Stimulated activated CD4-positive, alpha-beta T cell treated with anti-CD3 and anti-CD28 coated beads, Interleukin-12 subunit alpha, Interleukin-12 subunit beta, amount 100 ng/mL, for 4 hours (primary cell): ENCODE measurements at places on chromosomes 6 and 20.
A peak's percentile ranks its signal among the peaks of the same experiment; 100 is the strongest.

DNA sequence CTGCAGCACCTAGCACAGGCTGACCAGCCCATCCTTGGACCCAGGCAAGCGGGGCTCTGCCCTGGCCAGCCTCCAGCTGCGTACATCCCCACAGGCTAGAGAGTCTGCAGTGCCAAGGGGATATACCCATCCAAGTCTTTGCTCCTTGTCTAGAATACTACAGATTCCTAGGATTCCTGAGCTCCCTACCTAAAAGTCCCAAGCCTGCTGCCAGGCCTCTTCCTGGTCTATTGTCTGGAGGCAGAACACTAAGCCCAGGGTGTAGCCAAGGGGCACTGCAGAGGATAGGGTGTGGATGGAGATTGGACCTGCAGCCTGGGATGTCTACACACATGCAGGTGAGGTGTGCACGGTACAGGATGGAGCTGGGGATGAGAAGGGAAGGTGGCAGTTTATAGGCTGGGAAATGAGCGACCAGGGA lies 90.0 kb upstream of the SIRPA start:
- DNase-seq: no peak

DNA sequence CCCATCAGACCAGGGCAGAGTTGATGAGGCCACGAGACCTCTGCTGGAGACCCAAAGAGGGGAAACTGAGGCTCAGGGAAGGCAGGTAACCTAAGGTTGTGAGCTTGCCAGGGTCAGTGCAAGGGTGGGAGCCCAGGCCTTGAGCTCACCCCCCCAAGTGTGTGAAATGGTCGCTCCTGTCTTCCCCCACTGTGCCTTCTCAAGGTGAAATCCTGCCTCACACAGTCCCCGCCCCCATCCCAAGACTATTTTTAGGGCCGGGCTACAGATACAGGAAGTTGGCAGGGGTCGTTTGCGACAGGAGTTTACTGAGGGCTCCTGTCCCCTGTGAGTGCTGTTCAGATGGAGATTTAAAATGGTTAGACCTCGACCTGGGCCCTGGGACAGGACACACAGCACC lies 18.7 kb upstream of the GATA5 start:
- DNase-seq: no peak

- DNase-seq: no peak
Measured at GRCh38 chr6:136568129-136568528, 17.9 kb upstream of the MAP7 start.

DNA sequence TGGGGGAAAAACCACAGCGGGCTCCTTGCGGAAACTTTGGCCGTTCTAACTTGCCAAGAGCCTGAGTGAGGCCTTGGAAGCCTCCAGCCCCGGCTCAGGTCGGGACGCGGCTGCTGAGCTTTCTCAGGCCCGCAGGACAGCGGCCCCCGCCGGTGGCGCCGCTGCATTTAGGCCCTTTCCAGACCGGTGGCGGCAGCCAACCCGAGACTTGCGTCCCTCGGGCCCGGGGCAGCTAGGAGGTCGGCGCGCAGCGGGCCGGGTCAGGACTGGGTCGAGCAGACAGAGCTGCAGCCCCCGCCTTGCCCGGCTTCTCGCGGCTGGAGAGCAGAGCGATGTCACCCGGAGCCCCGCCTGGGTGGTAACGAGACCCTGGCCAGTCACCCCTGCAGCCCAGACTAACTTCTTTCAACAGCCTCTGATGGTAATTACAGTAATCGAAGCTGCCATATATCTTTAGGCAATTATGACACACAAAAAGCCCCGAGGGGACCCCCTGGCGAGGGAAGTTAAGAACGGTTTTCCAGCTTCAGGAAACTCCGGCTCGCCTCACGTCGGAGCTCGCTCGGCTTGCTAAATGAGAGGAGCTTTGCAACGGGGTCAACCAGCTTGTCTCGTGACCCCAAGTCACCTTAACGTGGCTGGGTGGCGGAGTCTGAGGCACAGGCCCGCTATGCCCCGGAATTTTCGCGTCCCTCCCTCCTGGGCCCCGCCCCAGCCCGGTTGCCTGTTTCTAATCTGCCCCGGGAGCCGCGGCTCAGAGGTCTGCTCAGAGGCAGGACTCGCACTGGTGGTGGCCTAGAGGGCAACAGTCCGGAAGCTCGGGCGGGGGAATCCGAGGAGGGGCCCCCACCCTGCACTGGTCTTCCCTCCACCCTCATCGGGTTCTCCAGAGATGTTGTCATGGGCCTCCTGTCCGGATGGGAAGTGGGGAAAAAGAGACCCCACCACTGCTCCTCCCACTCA lies 3.0 kb downstream of the NR2E1 start:
- no peak for DNase-seq

DNA sequence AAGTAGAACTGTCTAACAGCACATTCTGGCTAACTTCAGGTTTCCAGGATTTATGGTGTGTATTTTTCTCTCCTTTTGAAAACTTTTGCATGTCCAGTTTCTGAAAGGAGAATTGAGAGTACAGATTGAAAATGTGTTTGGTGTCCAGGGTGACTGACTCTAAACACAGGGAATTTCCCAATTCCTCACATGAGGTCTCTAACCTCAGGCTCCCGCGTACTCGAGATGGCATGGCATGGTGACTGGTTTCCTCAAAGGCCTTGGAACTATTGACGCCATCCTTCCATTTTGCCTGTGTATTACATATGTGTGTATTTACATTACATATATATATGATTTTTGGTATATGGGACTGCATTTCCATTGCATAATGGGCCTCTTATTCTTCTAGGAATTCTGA lies 52.5 kb downstream of the PRND start:
- no peak for DNase-seq

GRCh38 chr6:2385471-2385983 lies 140.1 kb upstream of the GMDS start:
- DNase-seq: no peak

DNA sequence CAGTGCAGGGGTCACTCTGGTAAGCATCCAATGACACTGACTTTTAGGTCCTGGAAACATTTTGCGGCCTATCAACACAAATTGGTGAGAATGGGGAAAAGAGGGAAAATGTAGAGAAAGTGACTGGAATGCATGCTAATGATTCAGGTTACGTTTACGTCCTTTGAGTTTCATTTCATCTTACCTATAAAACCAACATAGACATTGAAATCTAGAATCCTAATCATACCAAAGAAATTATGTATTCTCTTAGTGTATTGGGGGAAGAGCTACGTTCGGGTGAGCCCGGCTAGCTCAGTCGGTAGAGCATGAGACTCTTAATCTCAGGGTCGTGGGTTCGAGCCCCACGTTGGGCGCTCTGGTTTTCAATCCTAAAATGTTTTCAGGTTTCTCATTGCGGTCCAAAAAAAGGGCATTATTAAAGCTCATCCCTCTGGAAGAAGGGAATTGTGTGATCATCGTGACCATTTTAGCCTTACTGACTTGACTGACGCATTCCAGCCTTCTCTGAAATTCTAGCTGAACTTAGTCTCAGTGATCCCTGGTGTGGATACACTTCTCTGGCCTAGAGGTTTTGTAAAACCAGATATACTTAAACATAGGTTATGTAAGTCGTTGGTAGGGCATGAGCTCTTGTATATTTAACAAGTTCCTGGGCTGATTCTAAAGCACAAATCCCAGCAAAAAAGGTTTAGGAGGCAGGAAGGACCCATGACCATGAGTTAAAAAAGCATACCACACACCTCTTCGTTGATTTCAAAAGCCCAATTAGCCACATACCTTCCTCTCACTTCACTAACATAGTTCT lies 18.3 kb downstream of the HMGN4 start:
- DNase-seq: peak; percentile 49

DNA sequence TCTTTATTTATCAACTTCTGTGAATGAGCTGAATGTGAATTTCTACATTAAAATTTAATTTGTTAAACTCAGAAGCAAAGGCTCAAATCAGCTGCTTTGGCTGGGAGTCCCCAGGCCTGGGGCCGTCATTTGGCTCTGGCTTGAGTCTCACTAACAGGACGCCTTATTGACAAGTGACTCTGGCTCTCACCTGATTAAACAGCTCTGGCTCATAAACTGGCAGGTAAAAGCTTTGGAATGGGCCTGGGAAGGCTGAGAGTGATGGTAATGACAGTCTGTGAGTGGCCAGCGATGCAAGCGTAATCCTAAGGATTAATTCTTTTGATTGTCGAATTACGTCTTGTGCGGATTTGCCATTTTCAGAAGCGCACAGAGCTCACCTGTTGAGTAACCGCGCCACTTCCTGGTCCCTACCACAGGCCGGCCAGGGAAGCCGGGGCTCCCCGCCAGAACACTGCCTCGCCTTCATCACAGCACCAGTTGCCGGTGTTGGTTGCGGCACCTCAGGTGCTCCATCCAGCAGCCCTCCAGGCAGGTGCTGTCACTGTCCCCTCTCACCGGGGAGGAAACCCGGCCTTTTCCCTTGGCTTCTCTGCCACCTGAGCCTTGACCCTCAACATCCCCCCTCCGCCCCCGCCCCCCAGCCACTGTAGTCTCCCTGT lies 110.7 kb downstream of the ZDHHC14 start:
- no peak for DNase-seq

- no peak for DNase-seq
Measured at GRCh38 chr6:16140607-16141006, 11.7 kb downstream of the MYLIP start.

DNA sequence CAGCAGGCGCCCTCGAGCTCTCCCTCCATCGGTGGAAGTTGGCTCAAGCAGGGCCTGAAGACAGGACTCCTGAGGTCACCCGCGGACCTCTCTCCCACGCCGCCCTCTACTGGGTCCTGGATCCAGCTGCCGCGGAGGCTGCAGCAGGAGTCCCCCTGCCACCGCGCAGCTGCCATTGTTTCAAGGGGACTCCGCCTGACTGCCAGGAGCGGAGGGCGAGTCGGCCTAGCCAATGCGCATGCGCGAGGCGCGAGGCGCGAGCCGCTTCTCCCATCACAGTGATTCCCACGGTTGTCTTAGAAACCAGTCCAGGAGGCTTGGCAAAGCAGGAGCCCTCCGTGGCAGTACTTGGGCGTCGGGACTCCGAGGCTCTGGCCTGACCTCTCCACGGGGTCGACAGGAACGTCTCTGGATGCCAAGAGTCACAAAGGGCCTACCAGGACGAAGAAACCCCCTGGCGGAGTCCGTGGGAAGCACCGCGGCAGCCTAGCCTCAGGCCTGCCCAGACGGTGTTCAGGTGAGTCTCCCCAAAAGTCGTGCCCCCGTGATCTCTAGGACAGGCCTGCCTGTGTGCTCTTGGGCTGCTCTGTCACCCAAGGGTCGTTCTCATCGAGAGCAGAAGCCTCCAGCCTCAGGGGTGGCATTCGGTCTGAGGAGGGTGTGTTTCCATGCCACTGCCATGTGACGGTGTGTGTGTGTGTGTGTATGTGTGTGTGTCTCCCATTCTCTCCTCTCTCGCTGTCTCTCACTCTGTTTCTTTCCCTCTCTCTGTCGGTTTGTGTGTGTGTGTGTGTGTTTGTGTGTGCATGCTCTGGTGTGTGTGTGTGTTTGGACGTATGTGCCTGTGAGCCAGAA lies 290.6 kb upstream of the ZNF337 start:
- peak; percentile 56 for DNase-seq

DNA sequence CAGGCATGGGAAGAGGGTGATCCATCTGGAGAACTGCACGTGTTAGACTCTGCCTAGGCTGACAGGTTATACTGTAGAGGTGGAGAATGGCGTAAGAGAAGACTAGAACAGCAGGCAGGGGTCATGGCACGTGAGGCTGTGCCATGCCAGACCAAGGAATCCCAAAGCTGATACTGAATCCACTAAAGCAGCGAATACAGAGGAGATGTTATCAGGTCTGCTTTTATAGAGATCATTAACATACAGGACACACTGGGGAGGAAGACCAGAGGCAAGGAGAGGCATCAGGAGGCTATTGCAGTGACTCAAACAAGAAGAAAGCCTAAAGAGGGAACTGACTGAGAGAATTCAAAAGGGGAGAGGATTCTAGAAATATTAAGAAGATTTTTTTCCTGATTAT lies 12.9 kb downstream of the PHACTR1 start:
- no peak for DNase-seq

GRCh38 chr20:36313476-36313875 lies 7.3 kb downstream of the DLGAP4 start:
- no peak for DNase-seq

DNA sequence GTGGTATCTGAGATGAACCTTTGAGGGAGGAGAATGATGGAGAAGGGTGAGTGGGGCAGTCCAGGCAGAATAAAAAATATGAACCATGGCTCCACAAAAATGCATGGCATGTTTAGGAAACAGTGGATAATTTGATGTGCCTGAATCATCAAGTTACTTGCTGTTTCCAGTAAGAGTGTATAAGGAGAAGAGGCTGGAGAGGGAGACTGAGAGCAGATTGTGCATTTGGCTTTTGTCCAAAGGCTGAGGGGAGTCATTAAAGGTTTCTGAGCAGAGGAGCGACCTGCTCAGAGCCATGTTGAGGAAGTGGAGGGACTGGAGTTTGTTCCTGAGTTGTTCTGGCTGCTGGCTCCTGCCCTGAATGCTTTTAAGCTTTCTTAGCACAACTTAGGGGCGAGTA lies 6.1 kb downstream of the MMP24 start:
- DNase-seq: no peak
